ENCODE measurements at places on chromosomes 5 and 9.
A peak's percentile ranks its signal among the peaks of the same experiment; 100 is the strongest.

DNA sequence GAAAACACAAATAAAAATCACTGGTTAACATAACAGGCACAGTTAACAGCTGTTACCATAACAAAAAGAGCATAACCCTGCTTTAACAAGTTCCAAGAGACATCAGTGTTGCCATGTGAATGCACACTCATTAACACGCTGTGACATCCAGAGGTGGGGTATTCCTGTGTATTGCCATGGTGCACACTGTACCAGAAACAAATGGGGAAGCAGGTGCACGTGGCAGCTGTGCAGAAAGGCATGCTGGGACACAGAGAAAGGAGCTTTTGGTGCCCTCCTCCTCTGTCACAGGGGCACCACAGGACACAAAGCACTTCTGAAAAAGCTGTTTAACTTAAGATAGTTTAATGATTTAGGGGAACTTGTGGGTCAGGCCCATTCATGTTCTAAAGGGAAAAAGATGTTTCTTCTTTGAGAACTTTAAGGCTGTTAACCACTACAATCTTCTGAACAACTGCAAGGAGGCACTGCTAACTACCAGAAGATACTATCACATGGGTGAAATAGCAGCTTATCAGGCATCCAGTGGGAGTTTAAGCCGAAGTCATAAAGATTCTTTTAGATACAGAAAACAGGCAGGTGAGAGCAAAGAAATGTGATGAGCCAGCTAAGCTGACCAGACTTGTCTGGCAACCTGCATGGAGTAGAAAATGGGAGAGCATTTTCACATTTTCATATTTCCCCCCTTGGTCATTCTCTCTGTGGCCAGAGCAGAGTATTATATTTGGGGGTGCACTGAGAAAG is 56.4 kb upstream of the GOLPH3 start:
- peak; percentile 51 for DNase-seq

- no peak for DNase-seq
Measured at GRCh38 chr9:133812941-133813748, 75.0 kb upstream of the SARDH start.

GRCh38 chr5:148830211-148830610 is 3.8 kb downstream of the ADRB2 start:
- no peak for DNase-seq

- no peak for DNase-seq
Measured at GRCh38 chr9:35906923-35907699, 1.1 kb downstream of the HRCT1 start.

- DNase-seq: no peak
Measured at GRCh38 chr5:29462241-29462640, 1731.2 kb upstream of the CDH6 start.

- DNase-seq: no peak
Measured at GRCh38 chr5:122412966-122413365, 100.9 kb downstream of the SNCAIP start.
